ENCODE measurements at places on chromosomes 7 and 10.
A peak's percentile ranks its signal among the peaks of the same experiment; 100 is the strongest.

DNA sequence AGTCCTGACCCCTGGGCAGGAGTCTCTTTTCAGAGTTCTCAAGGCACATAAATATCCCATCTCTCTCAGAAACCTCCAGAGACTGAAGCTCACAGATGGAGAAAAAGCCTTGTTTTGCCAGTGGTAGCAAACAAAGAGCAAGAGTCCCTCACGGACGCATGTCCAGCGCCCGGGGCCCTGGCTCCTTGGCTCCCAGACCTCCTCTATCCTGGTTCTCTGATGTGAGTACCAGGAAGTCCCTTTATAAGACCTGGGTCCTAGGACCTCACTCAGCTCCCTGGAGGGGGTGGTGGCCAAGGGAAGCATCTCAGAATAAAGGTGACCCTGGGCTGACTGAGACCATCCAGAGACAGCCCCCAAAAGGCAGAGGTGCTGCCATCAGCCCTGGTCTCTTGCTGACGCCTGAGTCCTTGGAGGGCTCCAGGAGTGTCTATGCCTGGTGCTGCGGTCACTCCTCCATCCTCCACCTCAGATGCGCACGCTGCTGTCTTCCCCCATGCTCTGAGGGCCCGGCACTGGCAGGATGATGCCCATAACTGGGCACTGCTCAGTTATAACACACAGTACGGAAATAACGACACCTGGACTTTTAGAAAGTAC lies 221.5 kb downstream of the TNS3 start:
- no peak for DNase-seq
- no peaks in the 10 kb centered on the region for H3K4me1 ChIP-seq
- no peak overlapping the region for H3K27ac ChIP-seq
- no peak overlapping the region for H3K4me3 ChIP-seq

DNA sequence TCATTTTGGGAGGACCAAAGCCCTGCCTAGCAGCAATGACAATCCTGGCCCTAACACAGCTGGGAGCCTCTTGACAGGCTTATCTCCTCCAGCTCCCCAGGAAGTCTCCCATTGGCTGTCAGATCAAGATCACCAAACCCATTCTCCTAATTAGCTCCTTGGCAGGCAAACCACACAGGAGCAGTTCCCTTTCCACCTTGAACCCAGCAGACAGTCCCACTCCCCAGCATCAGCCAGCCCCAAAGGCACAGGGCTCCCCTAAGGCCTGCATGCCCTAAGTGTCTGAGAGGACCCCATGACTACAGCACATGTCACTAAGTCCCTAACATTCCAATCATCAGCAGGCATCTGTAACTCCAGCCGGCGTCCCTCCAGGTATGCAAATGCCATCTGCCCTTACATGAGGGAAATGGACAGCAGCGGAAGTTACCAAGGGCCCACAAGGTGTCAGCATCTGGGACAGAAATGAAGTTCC lies 348.5 kb downstream of the KCNMA1 start:
- H3K27me3 ChIP-seq = peaks cover 3% of the 10 kb centered on the region
- H3K36me3 ChIP-seq = no peaks in the 10 kb centered on the region
- H3K4me3 ChIP-seq = no peak overlapping the region
- peaks cover 5% of the 10 kb centered on the region for H3K4me1 ChIP-seq
- no peak overlapping the region for H3K27ac ChIP-seq
- DNase-seq = no peak

DNA sequence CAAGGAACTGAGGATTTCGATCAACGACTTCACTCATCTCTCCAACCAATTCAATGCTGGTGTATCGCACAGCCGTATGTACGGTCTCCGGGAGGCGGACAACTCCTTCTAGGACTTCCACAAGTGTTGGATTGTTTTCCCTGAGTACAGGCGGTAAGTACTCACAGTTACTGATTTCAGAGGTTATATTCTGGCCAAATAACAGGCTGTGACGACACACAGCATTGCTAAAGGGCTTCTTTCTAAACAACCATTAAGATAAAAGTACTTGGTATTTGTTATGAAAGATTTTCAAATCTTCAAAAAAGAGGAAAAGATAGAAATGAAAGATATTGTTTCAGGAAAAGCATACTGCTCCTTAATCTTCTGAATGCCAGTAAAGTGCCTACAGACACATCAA lies 52.2 kb downstream of the IRF5 start:
- peaks cover 47% of the 10 kb centered on the region for H3K36me3 ChIP-seq
- H3K27ac ChIP-seq = no peak overlapping the region
- H3K4me1 ChIP-seq = no peaks in the 10 kb centered on the region
- H3K27me3 ChIP-seq = no peaks in the 10 kb centered on the region
- no peak overlapping the region for H3K4me3 ChIP-seq

DNA sequence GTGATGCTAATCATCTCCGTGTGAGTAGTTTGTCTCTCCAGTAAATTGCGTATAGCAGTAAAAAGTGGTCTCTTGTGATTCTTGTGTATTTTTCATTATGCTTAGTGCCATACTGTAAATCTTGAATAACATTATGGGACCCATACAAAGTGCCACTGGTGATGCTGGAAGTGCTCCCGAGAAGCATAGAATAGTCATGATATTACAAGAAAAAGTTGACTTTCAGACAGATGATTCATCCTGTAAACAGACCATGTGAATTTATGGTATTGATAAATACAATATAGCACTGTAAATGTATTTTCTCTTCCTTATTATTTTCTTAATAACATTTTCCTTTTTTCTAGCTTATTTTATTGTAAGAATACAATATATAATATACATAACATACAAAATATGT lies 74.6 kb upstream of the CDK6 start:
- no peak overlapping the region for H3K4me3 ChIP-seq
- H3K36me3 ChIP-seq = no peaks in the 10 kb centered on the region
- H3K4me1 ChIP-seq = no peaks in the 10 kb centered on the region
- H3K27ac ChIP-seq = no peak overlapping the region
- DNase-seq = no peak

- no peak overlapping the region for H3K4me3 ChIP-seq
- H3K36me3 ChIP-seq = no peaks in the 10 kb centered on the region
- H3K4me1 ChIP-seq = peaks cover 11% of the 10 kb centered on the region
- H3K27me3 ChIP-seq = peaks cover 66% of the 10 kb centered on the region
- no peak for DNase-seq
Observed at GRCh38 chr10:113226399-113226798, 276.4 kb downstream of the TCF7L2 start.

GRCh38 chr7:132618271-132618955 lies 42.1 kb upstream of the PLXNA4 start:
- H3K36me3 ChIP-seq = no peaks in the 10 kb centered on the region
- H3K27ac ChIP-seq = no peak overlapping the region
- no peak for DNase-seq
- H3K27me3 ChIP-seq = peaks cover 56% of the 10 kb centered on the region

DNA sequence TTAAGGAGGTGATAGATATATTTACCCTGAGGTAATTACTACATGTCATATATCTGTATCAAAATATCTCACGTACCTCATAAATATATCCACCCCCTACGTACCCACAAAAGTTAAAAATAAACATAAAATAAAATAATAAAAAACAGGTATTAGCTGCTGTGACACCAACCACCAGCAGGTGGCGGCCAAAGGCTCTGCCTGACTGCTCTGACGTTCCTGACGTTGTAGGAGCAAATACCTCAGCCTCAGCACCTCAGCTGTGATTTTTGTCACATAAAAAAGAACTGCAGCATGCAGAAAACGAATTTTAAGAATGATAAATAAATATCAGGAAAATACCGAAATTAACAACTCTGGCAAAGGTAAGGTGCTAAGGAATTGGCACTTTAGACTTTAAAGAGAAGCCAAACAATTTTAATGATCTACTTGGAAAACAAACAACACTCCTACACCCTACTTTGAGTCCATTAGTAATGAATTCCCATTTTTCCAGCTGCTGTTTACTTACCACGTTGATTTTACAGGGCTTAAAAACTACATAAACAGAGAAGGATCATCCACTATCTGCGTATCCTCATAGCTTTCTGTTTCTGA lies 125.4 kb upstream of the TARP start:
- H3K27me3 ChIP-seq = peaks cover 25% of the 10 kb centered on the region
- no peak for DNase-seq
- H3K4me3 ChIP-seq = no peak overlapping the region

DNA sequence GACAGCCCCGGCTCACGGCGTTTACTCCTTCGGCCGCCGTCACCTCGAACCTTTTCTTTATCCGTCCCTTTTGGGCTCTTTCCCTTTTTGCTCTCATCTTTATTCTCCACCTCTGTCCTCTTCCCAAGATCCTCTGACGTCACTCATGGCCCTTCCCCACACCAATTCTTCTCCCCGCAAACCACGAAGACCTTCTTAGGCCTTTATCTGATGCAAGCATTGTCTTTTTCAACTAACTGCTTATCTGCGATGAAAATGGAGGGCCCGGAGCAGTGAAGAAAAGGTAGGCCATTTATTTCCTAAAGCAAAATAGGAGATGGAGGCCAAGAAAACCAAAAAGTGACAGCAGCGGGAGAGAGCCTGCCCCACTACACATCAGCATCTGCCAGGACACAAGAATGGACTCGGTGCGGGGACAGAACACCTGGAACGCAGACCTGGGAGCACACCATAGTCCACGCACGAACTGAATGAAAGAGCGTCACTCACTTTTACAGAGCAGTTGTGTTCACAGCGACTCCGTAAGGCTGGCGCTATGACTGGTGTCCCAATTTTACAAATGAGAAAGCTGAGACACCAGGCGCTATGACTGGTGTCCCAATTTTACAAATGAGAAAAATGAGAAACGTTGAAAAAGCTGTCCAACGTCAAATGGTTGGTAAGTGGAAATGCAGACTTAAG lies 45.3 kb downstream of the ZNF777 start:
- peak overlapping the region; percentile 57 for H3K4me3 ChIP-seq
- peak overlapping the region; percentile 8 for H3K27ac ChIP-seq
- DNase-seq = no peak
- peaks cover 4% of the 10 kb centered on the region for H3K36me3 ChIP-seq

DNA sequence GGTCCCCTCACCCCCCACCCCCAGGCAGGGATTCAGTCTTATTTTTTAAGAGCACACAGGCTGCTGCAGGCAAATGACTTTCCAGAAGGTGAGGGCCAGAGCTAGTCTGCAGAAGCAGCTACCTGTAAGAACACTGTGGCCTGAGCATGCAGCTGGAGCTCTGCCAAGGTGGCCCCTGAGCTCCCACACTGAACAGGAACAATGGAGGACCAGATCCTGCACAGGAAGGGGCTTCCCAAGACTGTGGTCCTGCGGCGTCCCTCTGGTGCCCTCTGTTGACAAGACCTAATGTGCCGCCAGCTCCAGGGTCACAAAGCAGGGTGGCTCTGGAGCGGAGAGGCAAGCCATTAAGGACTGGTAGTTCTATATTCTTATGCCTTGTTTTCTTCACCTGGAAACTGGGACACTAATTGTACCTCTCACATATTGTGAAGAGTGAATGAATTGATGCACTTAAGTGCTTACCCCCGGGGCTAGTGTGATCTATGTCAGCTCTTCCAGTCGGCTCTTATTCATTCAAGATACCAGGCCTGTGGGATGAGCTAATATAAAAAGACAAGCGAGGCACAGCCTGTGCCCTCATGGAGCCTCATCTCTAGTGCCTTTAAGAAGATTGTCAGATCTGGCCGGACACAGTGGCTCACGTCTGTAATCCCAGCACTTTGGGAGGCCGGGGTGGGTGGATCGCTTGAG lies 8.0 kb upstream of the BEND7 start:
- no peaks in the 10 kb centered on the region for H3K36me3 ChIP-seq
- H3K27ac ChIP-seq = no peak overlapping the region
- no peak overlapping the region for H3K4me3 ChIP-seq
- DNase-seq = no peak
- H3K4me1 ChIP-seq = no peaks in the 10 kb centered on the region

DNA sequence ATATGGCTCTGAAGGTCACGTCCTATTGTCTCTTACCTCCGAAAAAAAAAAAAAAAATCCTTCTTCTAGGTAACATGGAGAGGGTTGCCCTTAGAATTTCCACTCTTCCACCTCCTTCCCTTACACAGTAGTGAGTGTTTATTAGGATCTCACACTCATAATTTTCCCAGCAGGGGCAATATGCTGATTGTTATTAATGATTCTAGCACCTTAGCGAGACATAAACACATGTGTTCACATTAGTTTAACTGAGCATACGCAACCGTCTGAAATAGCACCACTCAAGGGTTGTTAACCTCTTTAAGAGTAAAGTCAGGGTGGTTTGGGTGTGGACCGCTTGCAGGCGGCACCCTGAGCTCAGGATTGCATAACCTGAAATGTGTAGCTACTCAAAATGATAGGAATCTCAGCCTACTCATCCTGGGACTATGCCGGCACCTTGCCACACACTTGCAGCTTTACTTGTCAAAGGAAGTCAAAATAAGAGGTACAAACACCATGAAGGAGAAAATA lies 52.2 kb downstream of the CPEB3 start:
- H3K4me3 ChIP-seq = peak overlapping the region; percentile 92
- no peak overlapping the region for H3K27ac ChIP-seq
- H3K4me1 ChIP-seq = peaks cover 49% of the 10 kb centered on the region
- no peaks in the 10 kb centered on the region for H3K27me3 ChIP-seq

DNA sequence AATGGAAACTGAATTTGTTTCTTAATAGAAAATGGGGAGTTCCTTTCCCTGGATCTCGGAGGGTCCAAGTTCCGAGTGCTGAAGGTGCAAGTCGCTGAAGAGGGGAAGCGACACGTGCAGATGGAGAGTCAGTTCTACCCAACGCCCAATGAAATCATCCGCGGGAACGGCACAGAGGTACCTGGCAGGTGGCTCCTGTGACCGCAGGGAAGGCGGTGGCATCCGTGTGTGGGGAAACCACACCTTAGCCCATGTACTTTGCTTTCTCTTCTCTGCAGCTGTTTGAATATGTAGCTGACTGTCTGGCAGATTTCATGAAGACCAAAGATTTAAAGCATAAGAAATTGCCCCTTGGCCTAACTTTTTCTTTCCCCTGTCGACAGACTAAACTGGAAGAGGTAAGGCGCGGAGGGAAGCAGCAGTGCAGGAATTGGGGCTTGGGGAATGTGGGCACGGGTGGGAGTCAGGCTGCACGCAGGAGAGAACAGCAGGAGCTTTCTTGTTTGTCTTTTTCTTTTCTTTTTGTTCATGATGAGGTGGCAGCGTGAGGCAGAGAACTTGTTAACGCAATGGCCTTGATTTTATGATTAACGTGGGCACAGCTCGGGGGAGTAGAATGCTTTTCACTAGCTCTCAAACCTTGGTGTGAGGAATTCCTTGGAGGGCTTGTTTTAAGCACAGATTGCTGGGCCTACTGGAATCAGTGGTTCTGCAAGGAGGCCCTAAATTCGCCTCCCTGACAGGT lies 12.8 kb downstream of the HKDC1 start:
- H3K4me1 ChIP-seq = peaks cover 46% of the 10 kb centered on the region
- peaks cover 3% of the 10 kb centered on the region for H3K36me3 ChIP-seq
- no peak for DNase-seq
